Glutamatergic neuron (in vitro differentiated cells): ENCODE measurements at places on chromosomes 11 and 22. TPM values are rescaled to one million over a fixed set of nuclear protein-coding genes. Genes with fewer than 3 reads are reported as not detected.

The PDE2A gene
- 16.9 TPM for total RNA-seq

DNA sequence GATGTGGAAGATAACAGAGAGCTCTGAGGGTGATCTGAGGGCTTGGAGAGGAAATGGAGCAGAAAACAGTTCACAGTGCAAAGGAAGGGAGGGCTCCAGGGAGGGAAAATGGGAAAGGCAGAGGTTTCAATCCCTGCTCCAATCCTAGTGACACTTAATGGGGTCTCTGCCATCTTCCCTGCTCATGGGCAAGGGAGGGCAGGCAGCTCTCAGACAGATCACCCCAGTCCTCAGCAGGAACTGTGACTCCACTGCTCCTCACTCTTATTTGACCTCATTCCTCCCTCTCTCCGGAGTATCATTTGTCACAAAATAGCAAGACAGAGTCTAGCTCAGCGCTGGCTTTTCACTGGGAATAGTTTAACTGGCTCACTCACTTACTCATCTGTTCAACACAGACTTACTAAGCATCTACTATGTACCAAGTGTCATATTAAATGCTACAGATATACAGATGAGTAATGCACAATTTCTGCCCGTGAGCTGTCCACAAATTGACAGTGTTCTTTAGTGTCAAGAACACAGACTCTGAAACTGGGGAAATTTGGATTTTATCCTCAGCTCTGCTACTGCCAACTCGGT is 817.4 kb downstream of the OPCML start:
- H3K27ac ChIP-seq: no peak overlapping the region
- peaks cover 4% of the 10 kb centered on the region for H3K4me1 ChIP-seq
- no peak for DNase-seq
- no peaks in the 10 kb centered on the region for H3K36me3 ChIP-seq
- no peaks in the 10 kb centered on the region for H3K27me3 ChIP-seq

DNA sequence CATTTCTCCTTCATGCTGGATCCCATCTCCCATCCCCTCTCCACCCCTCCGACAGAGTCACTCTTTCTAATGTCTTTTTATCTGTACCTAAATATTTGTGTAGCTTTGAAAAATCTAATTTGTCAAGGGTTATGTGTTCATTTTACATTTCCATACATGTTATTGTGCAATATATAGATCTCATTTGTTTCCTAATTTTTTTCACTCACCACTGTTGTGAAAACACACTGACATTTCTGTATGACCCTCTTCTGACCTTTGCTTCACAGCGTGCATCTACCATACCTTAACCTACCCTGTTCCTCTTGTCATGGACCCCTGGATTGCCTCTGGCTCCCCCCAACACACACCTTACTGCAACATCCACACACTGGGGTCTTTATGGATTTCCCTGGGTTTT is 942.9 kb downstream of the TBC1D22A start:
- H3K27me3 ChIP-seq: no peaks in the 10 kb centered on the region
- H3K27ac ChIP-seq: no peak overlapping the region
- DNase-seq: no peak

DNA sequence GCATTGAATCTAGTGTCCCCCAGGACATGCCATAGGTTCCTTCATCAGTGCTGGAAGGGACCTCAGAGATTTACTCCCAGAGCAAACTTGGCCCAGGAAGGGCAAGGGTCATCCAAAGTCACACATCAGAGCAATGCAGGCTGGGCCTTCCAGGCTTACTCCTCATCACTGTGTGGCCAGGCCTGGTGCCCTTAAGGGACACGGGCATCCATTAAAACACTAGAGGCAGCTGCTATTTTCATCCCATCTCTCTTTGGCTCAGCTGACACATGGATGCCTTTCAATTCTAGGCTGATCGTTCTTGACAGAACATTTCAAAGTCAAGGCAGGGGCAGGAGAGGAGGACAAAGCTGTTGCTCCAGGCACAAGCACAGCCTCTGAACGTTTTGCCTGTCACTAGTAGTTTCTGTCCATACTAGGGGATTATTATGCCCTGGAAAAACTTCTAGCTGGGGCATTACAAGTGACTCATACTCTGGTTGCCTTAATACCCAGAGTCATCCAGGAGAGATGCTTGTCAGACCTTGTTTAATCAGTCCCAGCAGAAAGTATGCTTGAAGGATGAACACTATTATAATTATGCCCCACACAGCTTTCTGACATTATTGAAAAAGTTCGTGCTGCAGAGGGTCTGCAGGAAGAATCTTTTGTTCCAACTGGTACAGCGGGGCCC is 240.3 kb downstream of the TENM4 start:
- H3K4me3 ChIP-seq: no peak overlapping the region
- peaks cover 2% of the 10 kb centered on the region for H3K27me3 ChIP-seq
- peaks cover 4% of the 10 kb centered on the region for H3K4me1 ChIP-seq

GRCh38 chr11:121123496-121124069 is 22.5 kb downstream of the TECTA start:
- H3K27me3 ChIP-seq: no peaks in the 10 kb centered on the region
- DNase-seq: no peak
- peaks cover 21% of the 10 kb centered on the region for H3K36me3 ChIP-seq
- no peak overlapping the region for H3K27ac ChIP-seq
- H3K4me1 ChIP-seq: no peaks in the 10 kb centered on the region
- no peak overlapping the region for H3K4me3 ChIP-seq

- no peak overlapping the region for H3K4me3 ChIP-seq
- H3K36me3 ChIP-seq: peaks cover 7% of the 10 kb centered on the region
- DNase-seq: no peak
- no peak overlapping the region for H3K27ac ChIP-seq
These were observed 390.3 kb downstream of the SHANK2 start for GRCh38 chr11:70862093-70862492.

The MLC1 gene
- not detected for total RNA-seq

The SORL1 gene
- total RNA-seq: 11.1 TPM

The ZNF70 gene
- total RNA-seq: 9.0 TPM

GRCh38 chr22:28674121-28674563 is 5.5 kb downstream of the TTC28 start:
- H3K27ac ChIP-seq: no peak overlapping the region
- H3K4me1 ChIP-seq: no peaks in the 10 kb centered on the region
- no peak overlapping the region for H3K4me3 ChIP-seq
- peaks cover 5% of the 10 kb centered on the region for H3K36me3 ChIP-seq
- no peaks in the 10 kb centered on the region for H3K27me3 ChIP-seq
